Amniotic epithelial cell (primary cell): ENCODE measurements at places on chromosomes 16 and 17.

DNA sequence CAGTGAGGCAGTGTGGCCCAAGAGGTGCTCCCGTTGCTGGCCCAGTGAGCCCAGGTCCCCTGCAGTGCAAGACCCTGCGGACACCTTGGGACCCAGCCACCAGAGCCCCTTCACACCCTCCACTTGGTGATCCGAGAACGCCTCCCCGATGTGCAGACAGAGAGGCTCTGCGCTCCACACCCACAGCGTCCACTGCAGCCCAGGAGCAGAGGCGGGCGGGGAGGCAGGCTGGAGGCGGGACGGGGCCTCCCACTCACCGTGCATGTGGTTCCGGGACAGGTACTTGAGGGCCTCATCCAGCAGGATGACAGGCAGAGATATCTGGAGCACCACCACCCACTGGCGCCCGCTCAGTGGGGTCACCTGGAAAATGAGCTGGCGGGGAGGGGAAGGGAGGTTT lies 12.1 kb upstream of the P2RX1 start:
- no peak for DNase-seq

- DNase-seq, result no peak
Measured at GRCh38 chr16:23509782-23510163, 521 bp downstream of the GGA2 start.

DNA sequence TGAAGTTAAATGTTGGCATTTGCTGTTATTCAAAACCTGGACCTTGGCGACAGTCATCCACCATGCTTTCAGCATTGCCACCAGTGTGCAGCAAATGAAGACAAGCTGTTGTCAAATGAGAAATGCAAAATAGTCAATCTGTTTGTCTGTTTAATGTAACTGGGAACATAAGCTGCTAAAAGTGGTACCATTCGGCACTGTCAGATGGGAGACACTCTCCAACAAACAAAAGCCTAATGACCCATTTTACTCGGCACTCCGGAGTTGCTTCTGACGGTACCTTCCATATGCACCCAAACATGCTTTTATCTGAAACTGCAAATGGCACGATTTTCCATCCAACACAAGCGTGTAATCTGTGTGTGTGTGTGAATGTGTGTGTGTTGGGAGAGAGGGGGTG lies 297.8 kb downstream of the MAF start:
- DNase-seq, result no peak

GRCh38 chr17:19248151-19248927 lies 11.2 kb downstream of the EPN2 start:
- no peak for DNase-seq

DNA sequence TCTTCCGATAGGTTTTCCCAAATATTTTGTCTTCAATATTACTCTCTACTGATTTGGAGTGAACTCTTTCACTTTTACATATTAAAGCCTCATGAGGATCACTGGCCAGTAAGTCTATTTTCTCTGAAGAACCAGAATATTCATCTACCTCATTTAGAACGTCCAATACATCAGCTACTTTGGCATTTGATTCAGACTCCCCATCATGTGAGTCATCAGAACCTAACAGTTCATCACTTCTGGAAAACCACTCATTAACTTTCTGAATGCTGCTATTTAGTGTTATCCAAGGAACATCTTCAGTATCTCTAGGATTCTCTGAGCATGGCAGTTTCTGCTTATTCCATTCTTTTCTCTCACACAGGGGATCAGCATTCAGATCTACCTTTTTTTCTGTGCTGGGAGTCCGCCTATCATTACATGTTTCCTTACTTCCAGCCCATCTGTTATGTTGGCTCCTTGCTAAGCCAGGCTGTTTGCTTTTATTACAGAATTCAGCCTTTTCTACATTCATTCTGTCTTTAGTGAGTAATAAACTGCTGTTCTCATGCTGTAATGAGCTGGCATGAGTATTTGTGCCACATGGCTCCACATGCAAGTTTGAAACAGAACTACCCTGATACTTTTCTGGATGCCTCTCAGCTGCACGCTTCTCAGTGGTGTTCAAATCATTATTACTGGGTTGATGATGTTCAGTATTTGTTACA lies 30.9 kb downstream of the BRCA1 start:
- peak; percentile 47 for DNase-seq

GRCh38 chr17:48871551-48872351 lies 20.8 kb upstream of the ATP5MC1 start:
- peak; percentile 53 for DNase-seq

- no peak for DNase-seq
Measured at GRCh38 chr17:34869641-34870040, 91.6 kb downstream of the CCT6B start.

- no peak for DNase-seq
Measured at GRCh38 chr17:59607061-59607460, 12.6 kb upstream of the CLTC start.

DNA sequence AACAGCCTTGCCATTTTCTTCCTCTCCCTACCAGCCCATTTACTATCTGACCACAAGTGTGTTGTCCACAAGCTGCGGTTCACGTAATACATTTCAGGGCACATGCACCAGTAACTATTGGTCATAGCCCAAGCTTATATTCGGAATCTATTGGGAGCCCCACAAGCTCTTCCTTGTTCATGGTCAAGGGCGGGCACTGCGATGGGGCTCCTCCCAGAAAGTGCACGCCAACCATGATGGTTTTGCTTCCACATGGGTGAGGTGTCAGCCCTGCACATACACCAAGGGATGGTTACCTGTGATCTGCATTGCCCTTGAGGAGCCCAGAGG lies 12.1 kb downstream of the THRA start:
- DNase-seq, result peak; percentile 48

- DNase-seq, result peak; percentile 52
Measured at GRCh38 chr16:56869513-56870275, 4.7 kb downstream of the SLC12A3 start.

- DNase-seq, result peak; percentile 69
Measured at GRCh38 chr17:72545766-72546165, 424.9 kb downstream of the SOX9 start.

- DNase-seq, result peak; percentile 53
Measured at GRCh38 chr17:4852567-4853207, 19.5 kb downstream of the MINK1 start.

DNA sequence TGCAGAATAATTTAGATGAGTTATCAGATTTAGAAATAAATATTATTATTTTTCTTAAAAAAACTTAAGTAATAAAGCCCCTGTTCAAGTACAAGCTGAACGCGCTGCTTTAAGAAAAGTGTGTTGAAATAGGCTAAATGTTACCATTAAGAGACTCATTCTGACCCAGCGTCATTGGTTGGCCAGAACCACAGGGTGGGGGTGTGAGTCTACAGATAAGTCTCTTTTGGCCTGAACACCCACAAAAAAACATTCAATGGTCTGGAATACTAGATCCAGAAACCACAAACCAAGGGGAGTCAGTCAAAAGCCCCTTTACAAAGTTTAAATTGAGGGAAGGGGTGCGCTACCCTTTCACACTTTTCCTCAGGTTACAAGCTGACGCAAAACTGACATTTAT lies 776.1 kb downstream of the KCNJ2 start:
- no peak for DNase-seq

GRCh38 chr17:51818777-51819176 lies 339.7 kb downstream of the CA10 start:
- no peak for DNase-seq

GRCh38 chr16:26070302-26071100 lies 378.7 kb downstream of the HS3ST4 start:
- no peak for DNase-seq

- DNase-seq, result peak; percentile 64
Measured at GRCh38 chr16:11121914-11122692, 133.9 kb downstream of the SOCS1 start.

- DNase-seq, result no peak
Measured at GRCh38 chr17:10772425-10773380, 31.2 kb downstream of the TMEM238L start.

DNA sequence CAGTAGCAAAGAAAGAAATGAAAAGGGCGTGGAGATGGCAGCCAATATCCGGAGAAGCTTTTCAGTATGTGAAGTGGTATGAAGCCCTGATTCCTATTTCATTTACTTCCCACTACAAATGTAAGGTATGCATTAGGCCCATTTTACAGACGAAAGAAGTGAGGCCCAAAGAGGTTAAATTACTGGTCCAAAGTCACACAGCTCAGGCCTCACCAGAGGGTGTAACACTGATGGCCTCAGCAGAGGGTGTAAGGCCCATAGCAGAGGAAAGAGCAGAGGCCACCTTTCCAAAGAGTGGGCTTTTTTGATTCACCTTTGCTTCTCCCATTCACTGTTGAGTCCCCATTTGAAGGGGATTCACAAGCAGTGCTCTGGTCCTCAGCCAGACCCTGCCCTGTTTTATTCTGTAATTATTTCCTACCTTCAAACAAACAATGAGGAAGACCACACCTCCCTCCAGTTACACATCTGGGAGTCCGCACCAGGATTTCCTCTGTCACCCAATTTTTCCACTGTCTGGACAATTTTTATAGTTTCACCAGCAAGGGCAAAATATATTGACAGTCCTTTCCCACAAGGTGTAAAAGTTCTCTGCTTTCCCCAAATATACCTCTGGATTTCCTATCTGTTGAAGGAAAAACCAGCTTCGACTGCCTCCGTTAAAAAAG lies 7.1 kb downstream of the ZFHX3 start:
- DNase-seq, result no peak

- DNase-seq, result peak; percentile 79
Measured at GRCh38 chr17:78342449-78343186, 17.3 kb downstream of the SOCS3 start.

- DNase-seq, result no peak
Measured at GRCh38 chr16:894841-895240, 75.9 kb downstream of the LMF1 start.

DNA sequence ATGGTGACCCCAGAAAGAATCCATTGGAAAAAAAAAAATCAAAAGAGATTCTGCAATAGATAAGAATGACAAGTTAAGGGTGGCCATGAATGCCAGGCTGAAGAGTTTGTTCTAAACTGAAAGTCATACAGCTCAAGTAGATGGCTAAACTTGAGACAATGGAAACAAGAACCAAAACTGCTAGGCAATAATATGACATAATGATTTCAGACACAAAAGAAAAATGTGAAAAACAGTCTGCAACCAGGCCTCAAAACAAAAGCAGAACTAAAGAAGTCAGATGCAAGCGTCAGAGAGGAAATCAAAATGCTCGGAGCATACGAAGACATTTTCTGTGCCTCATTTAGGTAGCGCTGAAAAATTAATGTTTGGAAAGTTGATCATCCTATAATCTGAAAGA lies 54.4 kb upstream of the YPEL2 start:
- DNase-seq, result no peak

- DNase-seq, result no peak
Measured at GRCh38 chr17:42553866-42554249, 1.1 kb downstream of the HSD17B1 start.

DNA sequence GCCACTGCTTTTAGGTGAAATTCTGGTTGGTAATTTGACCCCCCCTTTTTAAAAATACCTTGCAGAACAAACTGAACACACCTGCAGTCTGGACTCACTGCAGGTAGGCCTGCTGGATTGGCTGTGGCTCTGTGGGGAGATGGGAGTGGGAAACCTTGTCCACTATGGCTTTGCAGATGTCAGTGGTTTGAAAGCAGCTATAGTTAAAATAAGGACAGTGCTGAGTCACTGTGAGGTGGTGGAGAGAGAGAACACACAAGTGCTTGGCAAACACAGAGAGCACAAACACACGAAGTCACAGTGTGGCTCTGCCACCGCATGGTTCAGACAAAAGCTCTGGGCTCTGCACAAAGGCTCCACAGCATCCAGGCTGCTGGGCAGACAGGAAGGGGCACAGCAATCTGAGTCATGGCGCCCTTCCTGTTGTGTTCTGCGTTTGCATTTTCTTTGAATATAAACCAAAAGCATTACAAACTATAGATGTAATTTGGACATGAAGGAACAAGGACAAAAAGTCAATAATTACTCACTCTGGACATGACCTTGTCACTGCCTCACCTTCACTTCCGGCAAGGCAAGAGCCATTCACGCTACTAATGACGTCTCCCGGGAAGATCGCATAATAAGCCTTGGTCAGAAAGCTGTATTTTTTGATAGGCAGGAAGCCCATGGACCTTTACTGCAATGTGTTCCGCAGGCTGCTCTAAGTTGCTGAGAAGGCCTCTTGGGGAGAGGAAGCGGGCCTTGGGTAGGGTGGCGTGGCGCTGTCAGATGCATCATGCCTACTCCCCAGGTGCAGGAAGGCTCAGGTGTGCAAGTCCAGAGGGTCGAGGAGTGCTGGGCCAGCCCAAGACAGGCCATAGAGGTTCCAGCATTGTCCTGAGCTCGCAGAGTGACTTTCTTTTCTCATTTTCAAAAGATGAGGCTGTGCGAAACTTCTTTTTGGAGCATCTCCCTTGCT lies 60.1 kb upstream of the MED9 start:
- peak; percentile 76 for DNase-seq

DNA sequence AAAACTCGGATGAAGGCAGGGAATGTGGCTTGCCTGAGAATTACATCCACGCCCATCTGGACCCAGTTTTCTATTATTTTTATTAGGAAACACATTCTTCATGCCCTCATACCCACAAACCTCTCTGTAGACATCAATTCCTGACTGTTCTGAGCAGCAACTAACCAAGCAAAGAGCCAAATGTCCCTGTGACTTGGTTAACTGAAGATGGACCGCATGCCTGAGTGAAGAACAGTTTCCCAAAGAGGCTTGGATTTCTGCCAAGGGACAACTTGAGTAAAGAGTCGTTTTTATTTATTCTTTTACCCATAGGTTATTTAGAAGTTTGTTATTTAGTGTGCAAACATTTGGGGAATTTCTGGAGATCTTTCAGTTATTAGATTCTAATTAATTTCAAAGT lies 259.8 kb downstream of the GRIN2A start:
- DNase-seq, result no peak

- no peak for DNase-seq
Measured at GRCh38 chr17:15470536-15470935, 3.1 kb upstream of the CDRT4 start.

- no peak for DNase-seq
Measured at GRCh38 chr16:88804552-88805339, 1.2 kb downstream of the CDT1 start.

DNA sequence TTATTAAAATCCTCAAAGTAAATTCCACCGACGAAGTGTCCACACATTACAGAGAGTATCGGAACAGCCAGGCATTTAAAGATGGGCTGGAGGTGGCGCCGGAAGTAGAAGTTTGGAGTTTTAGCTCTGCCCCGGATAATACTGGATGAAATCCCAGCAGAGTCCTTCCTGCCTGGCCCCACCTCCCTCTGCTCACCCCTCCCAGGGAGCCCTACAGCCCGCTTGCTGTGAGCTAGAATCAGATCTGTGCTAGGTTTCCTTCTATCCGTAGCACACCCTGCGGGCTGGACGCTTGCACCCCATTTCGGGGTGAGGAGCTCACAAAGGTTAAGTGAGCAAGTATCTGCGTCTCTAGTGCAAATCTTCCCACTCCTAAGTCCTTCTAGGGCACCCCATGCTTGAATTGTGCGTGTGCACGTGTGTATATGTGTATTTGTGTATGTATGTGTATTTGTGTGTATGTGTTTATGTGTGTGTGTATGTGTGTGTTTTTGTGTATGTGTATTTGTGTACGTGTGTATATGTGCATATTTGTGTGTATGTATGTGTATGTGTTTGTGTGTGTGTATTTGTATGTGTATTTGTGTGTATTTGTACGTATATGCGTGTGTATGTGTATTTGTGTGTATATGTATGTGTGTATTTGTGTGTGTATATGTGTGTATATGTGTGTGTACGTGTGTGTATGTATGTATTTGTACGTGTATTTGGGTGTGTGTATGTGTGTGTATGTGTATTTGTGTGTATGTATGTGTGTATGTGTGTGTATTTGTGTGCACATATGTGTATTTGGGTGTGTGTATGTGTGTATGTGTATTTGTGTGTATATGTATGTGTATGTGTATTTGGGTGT lies 61.4 kb downstream of the HAPSTR1 start:
- no peak for DNase-seq

GRCh38 chr17:45705123-45706009 lies 78.8 kb upstream of the CRHR1 start:
- DNase-seq, result no peak

- DNase-seq, result no peak
Measured at GRCh38 chr17:79752175-79752574, 21.4 kb downstream of the ENPP7 start.
